Mesenteric fat pad (tissue), 1 donor: ENCODE measurements at places on chromosomes 1 and 21. TPM values are rescaled to one million over a fixed set of nuclear protein-coding genes. Genes with fewer than 3 reads are reported as not detected.

DNA sequence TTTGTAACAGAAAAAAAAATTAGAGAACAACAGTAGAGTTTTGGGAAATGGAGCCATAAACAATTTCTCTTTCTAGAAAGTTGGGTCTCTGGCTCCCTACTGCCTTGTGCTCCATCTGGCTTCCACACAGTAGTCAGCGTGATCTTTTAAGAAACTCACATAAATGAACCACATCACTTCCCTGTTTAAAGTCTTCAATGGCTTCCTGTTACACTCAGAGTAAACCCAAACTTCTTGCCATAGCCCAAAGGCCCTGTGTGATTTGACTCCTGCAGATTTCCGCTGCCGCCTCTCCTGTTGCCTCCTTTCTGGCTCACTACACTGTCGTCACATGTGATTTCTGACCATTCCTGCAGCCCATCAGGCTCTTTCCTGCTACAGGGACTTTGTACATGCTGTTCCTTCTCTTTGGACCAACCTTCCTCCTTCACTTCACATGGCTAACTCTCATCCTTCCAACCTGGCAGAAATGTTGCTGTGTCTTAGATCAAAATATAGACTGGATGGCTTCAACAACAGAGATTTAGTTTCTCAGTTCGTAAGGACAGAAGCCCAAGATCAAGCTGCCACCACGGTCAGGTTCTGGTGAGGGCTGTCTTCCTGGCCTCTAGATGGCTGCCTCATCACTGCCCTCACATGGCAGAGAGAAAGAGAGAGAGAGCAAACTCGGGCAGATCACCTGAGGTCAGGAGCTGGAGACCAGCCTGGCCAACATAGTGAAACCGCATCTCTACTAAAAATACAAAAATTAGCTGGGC, 34.0 kb downstream of the OPRD1 start:
- no peak for DNase-seq

DNA sequence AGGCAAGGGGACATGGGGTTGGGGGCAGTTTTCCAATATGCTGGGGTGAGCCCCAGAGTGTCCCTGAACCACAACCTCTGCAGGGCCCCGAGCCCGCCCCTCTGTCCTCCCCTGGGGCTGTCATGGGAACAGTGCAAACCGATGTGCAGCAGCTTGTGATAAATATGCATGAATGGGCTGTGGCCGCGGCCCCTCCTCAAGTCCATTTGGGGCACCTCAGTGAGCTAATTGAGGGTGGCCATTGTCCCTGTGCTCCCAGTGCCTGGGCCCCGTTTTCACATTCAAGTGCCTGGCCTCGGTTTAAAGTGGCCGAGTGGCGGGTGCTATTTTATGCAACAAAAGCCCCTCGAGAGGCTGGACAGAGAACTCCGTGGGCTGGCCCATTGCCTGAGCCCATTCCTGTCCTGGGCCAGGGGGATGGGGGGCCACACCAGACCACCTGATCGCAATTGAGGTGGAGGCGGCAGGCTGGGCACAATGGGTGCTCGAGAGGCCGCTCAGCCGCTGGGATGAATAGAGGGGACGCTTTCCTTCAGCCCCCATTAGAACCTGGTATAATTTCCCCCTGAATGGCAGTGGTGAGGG, 193.7 kb downstream of the FOXD2 start:
- peak; percentile 83 for DNase-seq

- DNase-seq = no peak
Measured at GRCh38 chr1:13507075-13507474, 6.7 kb downstream of the LRRC38 start.

SPRR5 gene
- total RNA-seq = not detected

USP1 gene
- total RNA-seq = 13.6 TPM
